Adipocyte (in vitro differentiated cells): ENCODE measurements at places on chromosomes 1 and 21.
A peak's percentile ranks its signal among the peaks of the same experiment; 100 is the strongest.

- no peak for DNase-seq
Observed at GRCh38 chr21:34859976-34860653, 189.0 kb downstream of the RUNX1 start.

GRCh38 chr1:208525417-208525816 is 281.2 kb upstream of the PLXNA2 start:
- no peak for DNase-seq

DNA sequence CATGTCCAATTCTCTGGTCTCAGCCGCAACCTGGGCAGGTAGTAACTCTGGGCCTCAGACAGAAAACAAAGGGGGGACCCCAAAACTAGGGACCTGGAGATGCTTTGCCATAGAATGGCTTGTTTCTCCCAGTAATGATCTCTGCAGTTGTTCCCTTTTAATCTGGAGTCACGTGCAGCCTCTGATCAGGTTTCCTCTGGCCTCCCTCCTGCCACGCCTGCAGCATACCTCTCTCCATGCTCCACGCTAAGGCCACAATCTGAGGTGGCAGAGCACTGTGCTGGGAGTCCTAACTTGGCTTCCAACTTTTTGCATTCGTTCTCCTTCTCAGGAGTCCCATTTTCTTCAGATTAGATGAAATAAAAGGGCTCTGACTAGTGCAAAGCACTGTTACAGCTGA is 1.9 kb downstream of the PABPC4 start:
- DNase-seq: peak; percentile 54

DNA sequence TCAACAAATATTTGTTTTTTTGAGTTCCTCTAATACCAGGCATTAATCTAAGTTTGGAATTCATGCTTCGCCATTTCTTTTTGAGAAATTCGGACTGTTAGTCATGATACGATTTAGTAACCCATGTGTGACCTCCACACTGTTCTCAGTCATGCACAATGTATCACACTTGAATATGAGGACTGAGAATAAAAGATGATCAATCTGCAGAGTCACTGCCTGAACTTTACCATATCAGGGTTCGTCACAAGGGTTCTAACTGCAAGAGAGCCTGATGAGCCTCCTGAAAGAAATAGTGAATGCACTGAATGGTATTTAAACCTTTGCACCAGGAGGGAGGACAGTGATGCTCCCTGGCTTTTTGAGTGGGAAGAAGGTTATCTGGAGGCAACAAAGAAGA is 10.9 kb upstream of the FASLG start:
- no peak for DNase-seq

DNA sequence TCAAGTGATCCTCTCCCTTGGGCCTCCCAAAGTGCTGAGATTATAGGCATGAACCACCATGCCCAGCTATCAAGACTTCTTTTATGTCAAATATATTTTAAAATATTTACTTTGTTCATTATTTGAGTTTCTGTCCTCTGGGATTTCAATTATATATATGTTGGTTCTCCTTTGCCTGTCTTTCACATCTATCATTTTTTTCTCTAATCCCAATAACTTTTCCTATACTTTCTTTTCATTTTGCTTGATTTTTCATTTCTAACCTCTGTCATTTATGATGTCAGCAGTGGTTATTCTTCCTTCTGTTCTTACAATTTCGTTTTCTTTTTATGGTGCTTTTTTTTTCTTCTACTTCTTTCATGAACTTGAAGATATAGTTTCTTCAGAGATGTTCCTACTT is 47.3 kb downstream of the SLC35F3 start:
- no peak for DNase-seq

DNA sequence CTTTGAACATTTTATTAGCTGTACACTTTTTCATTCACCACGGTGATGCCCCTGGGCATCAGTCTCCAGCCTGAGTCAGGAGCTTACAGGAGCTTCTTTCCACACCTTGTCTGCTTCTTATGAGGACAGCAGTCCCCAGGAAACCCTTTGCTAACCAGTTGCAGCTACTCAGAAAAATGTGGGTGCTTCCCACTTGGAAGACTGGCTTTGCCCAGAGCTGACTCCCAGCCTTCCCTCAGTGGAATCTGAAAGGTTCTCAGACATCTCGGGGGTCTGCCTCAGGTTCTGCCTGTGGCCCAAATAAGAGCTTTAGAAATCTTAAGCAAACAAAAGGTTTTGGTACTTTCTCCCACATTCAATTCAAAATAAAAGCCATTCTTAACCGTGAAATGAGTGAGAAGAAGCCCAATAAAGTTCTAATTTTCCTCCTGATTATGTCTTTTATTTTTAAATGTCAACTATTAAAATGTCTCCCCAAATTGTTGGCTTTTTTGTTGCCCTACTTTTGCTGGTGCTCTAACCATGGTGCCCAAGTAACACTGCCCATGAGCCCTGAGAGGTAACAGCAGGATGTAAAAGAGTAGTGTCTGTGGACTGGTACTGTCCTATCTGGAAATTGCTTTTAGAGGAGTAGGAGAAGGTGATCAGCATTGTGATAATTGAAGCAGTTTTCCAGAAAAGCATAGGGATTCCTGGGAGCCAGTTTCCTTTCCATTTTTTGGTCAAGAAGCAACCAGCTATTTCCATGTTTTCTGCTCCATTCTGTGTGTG is 5.6 kb downstream of the C1orf53 start:
- no peak for DNase-seq

DNA sequence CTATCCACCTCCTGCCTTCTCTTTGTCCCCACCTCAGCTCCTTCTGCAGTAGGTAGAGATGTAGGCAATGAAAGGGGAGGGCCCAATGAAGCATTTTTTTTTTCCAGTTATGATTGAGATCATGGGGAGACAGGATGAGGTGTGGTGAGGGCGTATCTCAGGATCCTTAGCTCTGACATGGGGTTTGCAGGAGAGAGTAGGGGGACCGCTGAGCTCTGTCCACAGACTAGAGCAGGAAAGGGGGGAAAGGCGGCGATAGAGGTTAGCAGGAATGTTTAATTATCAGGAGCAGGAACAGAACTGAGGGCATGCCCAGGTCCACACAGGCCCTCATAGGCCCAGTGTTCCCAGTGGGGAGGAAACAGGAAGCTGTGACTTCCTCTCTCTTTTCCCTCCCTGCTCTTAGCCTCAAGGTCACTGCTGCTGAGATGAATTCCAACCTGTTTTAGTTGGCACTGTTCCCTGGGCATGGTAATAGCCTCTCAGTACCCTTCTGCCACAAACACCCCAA is 901 bp upstream of the RXFP4 start:
- DNase-seq: peak; percentile 65

- no peak for DNase-seq
Observed at GRCh38 chr1:6100861-6101783, 55.4 kb downstream of the KCNAB2 start.

GRCh38 chr1:238006779-238007178 is 116.1 kb upstream of the ZP4 start:
- no peak for DNase-seq

- no peak for DNase-seq
Observed at GRCh38 chr1:27275696-27276095, 41.3 kb downstream of the WDTC1 start.

DNA sequence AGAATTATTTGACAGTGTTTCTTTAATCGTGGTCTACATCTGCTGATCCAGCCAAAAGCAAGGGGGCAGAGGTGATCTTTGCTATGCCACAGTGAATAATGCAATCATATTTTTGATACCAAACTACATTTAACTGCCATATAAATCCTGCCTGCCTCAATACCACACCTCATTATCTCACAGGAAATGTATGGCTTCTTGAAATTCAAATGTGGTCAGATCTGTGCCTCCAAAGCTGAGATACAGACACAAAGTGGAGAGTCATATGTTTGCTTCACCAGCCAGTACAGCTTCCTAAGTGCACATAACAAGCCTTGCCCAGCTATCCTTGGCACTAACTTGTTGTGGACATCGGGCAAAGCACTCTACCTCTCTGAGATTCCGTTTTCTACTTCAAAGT is 250.0 kb upstream of the NFIA start:
- no peak for DNase-seq

GRCh38 chr1:13699510-13699909 is 478 bp upstream of the PRDM2 start:
- DNase-seq: no peak
